ENCODE measurements at places on chromosomes 7 and 10.

DNA sequence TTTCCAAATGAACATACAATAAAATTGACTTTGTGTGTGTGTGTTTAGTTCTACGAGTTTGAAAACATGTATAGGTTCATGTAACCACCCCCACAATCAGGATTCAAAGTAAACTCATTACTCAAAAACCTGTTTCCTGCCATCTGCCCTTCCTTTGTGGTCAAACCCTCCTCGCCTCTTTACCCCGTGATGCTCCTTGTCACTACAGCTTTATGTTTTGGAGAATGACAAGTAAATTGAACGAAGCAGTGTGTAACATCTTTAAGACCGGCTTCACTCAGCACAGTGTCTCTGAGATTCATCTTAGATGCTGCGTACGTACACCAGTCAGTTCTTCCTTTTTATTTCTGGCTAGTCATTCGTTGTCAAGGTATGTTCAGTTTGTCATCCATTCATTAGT, 54.6 kb upstream of the MKI67 start:
- no peak for DNase-seq

GRCh38 chr7:85771516-85771915, 584.7 kb upstream of the SEMA3D start:
- DNase-seq: no peak

DNA sequence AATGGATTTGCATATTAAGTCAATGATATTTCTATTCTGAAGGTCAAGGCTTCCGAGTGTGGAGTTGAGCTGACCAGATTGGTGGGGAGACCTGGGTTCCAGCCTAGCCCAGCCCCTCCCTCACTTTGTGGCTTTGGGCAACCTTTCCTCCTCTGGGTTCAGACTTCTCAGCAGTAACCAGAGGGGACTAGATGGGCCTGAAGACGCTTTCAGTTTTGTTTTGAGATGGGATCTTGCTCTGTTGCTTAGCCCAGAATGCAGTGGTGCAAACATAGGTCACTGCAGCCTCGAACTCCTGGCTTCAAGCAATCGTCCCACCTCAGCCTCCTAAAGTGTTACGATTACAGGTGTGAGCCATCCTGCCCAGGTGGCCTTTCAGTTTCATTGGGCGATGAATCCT, 68.1 kb upstream of the LEP start:
- DNase-seq: no peak

DNA sequence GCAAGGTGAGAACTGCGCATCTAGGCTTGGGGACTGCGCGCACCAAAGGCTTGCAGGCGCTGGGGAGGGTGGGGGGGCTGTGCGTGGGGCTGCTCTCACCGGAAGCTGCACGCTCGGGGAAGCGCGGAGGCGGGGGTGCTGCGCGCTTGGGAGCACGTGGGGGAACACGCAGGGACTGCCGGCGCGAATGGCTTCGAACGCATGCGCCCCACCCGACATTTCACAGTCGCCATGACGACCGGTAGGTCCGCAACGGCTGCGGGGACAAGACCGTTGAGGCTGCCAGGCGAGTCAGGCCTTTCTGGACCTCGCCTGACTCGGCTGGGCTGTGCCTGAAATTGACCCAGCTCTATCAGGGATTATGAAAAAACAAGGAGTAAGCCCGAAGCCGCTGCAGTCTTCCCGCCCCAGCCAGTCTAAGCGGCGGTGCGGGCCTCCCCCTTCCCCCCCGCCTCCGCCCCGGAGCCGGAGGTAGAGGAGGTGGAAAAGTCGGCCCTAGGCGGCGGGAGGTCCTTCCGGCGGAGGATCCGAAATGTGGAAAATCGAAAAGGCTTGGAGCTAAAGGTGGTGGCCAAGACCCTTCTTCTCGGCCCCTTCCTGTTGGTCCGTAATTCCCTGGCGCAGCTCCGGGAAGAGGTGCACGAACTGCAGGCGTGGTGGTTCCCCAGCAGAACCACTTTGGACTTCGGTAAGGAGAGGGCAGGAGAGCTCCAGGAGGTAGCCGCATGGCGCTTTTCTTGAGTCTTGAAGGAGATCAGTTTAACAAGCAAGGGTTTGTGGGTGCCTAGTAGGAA, 34.9 kb upstream of the STEAP1 start:
- peak; percentile 6 for DNase-seq

DNA sequence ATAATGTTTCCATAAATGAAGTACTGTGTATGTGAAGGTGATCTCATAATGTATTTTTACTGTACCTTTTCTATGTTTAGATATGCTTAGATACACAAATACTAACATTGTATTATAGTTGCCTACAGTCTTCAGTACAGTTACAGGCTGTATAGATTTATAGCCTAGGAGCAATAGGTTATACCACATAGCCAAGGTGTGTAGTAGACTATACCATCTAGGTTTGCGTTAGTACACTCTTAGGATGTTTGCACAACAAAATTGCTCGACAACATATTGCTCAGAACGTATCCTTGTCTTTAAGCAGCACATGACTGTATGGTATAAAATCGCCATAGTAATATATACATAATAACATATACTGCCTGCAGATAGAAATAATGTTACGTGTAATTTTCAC, 42.9 kb downstream of the WAC start:
- DNase-seq: no peak

- DNase-seq: no peak
Measured at GRCh38 chr10:81514811-81515210, 360.2 kb upstream of the NRG3 start.

- no peak for DNase-seq
Measured at GRCh38 chr7:141263508-141263907, 189.6 kb downstream of the TMEM178B start.

DNA sequence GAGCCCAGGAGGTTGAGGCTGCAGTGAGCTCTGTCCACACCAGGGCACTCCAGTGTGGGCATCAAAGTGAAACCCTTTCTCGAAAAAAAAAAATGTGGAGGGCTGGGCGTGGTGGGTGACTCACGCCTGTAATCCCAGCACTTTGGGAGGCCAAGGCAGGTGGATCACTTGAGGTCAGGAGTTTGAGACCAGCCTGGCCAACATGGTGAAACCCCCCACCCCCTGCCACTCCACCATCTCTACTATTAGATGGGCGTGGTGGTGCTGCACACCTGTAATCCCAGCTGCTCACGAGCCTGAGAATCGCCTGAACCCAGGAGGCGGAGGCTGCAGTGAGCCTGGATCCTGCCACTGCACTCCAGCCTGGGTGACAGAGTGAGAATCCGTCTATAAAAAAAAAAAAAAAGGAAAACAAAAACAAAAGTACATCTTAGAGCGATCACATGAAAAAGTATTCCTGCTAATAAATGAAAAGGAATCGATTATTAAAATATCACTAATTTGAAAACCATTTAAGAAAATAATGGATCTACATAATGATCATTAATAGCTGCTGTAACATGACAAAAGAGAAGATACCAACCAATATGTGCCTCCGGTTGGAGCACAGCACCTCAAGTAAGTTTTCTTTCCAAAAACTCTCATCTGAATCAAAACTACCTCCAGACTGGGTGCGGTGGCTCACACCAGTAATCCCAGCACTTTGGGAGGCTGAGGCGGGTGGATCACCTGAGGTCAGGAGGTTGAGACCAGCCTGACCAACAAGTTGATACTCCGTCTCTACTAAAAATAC, 4.9 kb downstream of the HNRNPF start:
- DNase-seq: peak; percentile 43

DNA sequence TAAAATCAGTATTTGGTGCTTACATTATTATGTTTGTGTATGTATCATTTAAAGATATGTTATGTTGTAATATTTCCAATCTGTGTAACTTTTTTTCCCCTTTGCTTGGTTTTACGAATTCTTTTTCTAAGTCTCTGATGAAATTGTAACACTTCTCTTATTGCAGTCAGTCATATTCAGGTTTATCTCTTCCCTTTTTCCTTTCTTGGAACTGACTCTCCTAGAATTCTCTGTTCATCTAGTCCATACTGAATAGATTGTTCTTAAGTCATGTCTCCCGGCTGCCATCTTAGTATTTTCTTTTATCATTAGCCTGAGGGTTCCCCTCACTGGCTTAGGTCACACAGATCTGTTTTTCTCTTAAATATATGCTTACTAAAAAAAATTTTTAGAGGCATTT, 44.6 kb downstream of the PHTF2 start:
- no peak for DNase-seq

GRCh38 chr10:103709341-103709920, 145.9 kb downstream of the SH3PXD2A start:
- DNase-seq: peak; percentile 35

GRCh38 chr10:125333769-125334168, 173.4 kb upstream of the CTBP2 start:
- DNase-seq: no peak

GRCh38 chr10:50511492-50512213, 112.1 kb downstream of the SGMS1 start:
- DNase-seq: no peak

DNA sequence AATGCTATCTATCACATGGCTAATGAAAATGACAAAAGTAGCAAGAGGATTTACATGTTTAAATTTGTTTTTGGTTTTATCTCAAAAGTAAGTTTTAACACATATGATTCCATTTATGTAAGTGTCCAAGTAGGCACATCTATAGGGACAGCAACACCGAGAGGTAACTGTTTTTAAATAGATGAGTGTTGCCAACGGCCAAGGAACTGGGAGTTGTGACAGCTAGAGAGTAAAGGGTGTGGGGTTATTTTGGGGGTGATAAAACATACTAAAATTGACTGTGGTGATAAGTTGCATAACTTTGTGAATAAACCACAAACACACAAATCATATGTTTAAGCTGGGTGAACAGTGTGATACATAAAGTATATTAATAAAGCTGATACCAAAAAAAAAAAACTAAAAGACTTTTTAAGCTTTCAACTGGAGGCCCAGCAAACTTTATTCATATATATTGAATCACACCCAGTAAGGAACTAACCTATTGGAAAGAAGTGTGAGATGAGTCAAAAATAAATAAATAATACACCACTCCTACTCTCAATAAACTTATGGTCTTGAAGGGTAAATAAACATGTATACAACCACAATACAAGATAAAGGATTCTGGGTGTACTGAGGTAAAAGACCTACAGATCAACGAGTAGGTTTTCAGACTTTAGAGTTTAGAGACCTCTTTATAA, 33.0 kb downstream of the LRRC72 start:
- DNase-seq: no peak

DNA sequence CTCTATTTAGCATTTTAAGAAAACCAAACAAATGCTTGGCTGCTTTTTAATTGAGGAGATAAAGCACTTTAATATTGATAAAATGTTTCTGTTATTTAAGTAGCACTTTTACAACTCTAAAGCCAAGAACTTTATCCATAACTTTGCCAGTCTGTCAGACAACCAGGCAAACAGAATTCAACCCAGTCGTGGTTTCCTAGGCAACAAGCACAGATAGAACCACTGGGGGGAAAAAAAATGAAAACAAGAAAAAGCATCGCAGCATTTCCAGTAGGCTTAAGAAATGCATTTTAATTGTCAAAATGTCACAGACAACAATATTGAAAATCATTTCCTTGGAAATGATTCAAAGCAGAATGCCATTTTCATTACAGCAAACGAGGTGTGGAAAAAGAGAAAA, 323.4 kb downstream of the PARD3 start:
- DNase-seq: no peak

DNA sequence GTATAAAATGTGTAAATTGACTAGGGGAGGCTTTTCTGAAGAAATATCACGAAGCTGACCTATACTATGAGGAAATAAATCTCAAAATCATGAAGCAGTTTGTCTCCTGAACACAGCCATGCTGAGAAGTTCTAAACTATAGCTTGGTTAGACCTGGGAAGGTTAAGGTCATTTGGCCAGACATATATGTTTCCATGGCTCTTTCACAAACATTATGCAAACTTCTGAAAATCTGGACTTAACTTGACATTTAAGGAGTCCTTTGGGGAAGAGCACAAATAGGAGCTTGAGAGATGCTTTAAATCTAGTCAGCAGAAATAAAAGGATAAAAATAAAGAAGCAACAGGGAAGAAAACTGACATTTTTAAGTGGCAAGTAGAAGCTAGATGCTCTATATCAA, 115.9 kb upstream of the MEOX2 start:
- DNase-seq: no peak

DNA sequence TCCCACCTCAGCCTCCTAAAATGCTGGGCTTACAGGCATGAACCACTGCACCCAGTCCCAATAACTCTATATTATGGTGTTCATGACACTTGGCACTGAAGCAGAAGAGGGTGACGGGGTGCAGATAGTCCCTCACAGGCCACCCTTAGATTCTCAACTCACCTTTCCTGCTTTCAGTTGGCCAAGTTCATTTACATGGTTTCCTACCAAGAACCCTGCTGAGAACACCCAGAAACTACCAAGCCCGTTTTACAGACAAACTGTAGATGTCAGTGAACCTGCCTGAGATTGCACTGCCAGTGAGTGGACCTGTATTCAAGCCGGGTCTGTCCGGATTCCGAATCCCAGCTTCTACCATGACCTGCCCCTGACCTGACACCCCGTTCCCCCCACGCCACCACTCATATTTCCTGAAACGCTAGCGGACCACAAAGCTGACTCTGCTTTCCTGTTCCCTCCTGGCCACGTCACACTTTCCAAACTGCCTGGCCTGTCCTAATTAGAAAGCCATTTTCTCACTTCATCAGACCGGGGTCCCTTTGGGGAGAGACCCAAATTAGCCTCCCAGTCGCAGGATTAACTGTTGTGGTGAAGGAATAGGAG, 17.3 kb downstream of the GRID2IP start:
- DNase-seq: no peak

GRCh38 chr10:107434854-107435253, 270.3 kb upstream of the SORCS1 start:
- no peak for DNase-seq

DNA sequence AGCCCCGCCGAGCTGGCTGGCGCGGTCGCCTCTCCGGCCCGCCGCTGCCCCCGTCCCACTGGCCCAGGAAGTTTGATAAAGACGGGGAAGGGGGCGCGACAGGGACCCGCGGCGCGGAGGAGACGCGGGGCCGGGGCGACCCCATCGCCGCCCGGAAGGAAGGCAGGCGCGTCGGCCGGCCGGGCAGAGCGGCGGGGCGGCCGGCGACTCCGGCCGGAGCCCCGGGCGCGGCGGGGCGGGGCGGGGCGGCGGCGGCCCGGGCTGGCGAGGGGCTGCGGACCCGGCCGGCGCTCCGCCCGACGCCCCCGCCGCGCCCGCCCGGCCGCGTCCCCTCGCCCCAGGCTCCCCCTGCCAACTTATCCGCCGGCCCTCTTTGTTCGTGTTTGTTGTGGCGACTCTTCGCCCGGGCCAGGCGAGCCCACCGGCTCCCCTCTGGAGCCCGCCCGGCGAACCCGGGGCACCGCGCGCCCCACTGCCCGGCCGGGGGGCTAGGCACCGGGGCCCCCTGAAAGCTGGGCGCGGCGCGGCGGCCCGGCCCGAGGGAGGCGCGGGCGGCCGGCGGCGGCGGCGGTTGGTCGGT, 571 bp downstream of the KDM7A start:
- peak; percentile 29 for DNase-seq

DNA sequence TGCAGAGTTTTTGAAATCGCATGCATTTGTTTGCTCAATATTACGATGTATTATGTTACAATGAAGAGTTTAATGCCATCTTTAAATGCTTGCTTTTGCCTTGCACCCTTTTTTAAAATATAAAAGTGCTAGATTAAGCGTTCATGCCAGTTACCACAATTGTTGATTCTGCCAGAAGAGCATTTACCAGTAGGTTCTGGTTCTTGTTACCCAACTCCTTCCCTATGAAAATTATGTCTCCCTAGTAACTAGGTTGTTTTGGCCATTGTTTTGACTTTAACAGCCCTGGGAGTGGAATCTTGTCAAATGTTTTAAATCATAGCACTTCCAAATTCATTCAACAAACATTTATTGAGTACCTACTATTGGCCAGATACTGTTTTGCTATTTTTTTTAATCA, 32.8 kb upstream of the CDK14 start:
- no peak for DNase-seq

GRCh38 chr7:36034020-36034419, 119.0 kb upstream of the EEPD1 start:
- no peak for DNase-seq

GRCh38 chr10:21722209-21722608, 188.2 kb downstream of the MLLT10 start:
- no peak for DNase-seq

Measured in ACHN (cell line).